ENCODE measurements at places on chromosomes 16 and 17.
A peak's percentile ranks its signal among the peaks of the same experiment; 100 is the strongest.

GRCh38 chr17:20706751-20707373, 127.3 kb downstream of the CDRT15L2 start:
- DNase-seq = no peak

DNA sequence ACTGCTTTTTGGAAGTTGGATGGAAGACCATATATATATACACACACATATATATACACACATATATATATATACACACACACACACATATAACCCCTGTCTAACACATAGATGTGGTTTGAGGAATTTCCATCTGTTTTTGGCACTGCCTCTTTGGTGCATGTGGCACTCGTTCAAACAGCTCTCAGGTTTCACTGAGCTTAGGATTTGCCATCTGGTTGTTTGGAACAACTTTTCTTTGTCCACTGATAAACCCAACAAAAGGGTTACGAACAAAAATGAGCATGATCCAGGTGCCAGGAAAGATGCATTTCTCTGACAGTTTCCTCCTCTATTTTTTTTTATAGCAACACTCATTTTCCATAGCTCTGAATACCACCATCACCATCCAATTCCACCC, 14.6 kb upstream of the KCNJ16 start:
- no peak for DNase-seq

- DNase-seq = no peak
Observed at GRCh38 chr17:3534881-3535252, 22.7 kb downstream of the TRPV3 start.

GRCh38 chr17:7336240-7337175, at the start of gene ACAP1:
ACAP1 (plus strand) TSS chr17:7336529; CDS start chr17:7336735, 206 bp downstream.
- peak; percentile 34 for DNase-seq

DNA sequence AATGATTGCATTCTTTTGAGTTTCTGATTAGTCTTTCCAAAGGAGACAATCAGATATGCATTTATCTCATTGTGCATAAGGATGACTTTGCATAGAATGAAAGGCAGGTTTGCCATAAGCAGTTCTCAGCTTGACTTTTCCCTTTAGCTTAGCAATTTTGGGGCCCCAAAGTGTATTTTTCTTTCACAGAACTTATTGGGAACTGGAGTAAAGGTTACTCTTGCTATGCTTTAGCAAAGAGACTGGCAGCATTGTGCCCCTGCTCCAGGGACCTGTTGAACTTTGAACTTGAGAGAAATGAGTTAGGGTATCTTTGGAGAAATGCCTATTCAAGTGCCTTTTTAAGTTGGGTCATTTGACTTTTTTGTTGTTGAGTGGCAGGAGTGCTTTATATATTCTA, 17.0 kb downstream of the TAT start:
- no peak for DNase-seq
